ENCODE measurements at places on chromosomes 16 and 17.

DNA sequence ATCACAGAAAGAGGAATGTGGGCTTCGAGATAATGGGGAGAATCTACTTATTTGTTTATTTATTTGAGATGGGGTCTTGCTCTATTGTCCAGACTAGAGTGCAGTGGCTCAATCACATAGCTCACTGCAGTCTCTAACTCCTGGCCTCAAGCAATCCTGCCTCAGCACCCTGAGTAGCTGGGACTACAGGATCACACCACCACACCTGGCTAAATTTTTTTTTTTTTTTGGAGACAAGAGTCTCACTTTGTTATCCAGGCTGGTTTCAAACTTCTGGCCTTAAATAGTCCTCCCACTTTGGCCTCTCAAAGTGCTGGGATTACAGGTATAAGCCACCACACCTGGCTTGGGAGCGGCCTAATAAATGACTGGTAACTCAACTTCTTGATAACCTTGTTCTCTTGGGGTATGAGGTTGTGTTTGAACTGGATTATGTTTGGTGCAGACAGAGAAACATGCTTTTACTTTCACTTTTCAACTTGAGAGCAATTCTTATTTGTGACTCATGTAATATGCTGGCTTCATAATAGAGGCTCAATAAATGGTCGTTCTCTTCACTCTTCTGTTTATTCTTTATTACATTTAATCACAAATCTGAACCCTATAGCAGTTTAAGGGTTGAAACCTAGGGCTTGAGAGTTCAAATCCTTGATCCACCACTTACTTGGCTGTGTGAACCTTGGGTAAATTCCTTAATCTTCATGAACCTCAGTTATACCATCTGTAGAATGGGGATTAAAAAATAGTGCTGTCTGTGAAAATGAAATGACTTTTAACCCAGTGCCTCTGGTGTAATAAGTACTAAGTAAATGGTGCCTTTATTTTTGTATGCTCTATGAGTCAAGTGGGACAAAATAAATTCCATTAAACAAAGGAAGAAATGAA, 129.1 kb upstream of the HS3ST2 start:
- no peak for DNase-seq

DNA sequence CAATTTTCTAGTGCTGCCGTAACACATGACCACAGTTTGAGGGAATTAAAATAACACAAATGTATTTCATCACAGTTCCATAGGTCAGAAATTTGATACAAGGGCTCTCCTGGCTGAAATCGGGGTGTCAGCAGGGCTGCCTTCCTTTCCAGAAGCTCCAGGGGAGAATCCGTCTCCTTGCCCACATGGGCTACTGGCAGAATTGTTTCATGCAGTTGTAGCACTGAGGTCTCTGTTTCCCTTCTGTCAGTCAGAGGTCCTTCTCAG, 20.5 kb downstream of the EIF4A3 start:
- no peak for DNase-seq

GRCh38 chr17:62827746-62828485, 19.8 kb upstream of the MARCHF10 start:
- no peak for DNase-seq

- DNase-seq: no peak
These were observed 7.8 kb downstream of the GAS2L2 start for GRCh38 chr17:35745246-35745645.

DNA sequence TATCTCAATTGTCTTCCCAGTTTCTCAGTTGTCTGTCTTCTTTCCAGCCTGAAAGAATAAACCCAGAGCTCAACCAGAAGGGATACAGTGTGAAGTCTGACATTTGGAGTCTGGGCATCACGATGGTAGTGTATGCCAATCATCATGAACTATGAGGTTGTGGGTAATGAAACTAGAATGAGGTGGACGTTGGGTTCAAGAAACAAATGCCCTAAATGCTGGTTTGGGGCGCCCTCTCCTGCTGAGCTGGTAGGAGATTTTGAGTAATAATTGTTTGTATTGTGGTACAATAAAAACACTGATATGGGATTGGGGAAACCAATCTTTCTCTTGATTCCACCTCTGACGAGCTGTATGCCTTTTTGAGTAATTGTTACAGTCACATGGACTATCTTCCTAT, 110.4 kb downstream of the MAP2K6 start:
- DNase-seq: no peak

- no peak for DNase-seq
These were observed 8.5 kb downstream of the SSTR5 start for GRCh38 chr16:1080801-1081733.
